Stimulated activated CD4-positive, alpha-beta T cell treated with anti-CD3 and anti-CD28 coated beads, Interleukin-12 subunit alpha, Interleukin-12 subunit beta, amount 100 ng/mL, for 48 hours (primary cell): ENCODE measurements at places on chromosomes 6 and 20.

GRCh38 chr6:151875524-151875923, 68.0 kb downstream of the ESR1 start:
- DNase-seq = no peak

DNA sequence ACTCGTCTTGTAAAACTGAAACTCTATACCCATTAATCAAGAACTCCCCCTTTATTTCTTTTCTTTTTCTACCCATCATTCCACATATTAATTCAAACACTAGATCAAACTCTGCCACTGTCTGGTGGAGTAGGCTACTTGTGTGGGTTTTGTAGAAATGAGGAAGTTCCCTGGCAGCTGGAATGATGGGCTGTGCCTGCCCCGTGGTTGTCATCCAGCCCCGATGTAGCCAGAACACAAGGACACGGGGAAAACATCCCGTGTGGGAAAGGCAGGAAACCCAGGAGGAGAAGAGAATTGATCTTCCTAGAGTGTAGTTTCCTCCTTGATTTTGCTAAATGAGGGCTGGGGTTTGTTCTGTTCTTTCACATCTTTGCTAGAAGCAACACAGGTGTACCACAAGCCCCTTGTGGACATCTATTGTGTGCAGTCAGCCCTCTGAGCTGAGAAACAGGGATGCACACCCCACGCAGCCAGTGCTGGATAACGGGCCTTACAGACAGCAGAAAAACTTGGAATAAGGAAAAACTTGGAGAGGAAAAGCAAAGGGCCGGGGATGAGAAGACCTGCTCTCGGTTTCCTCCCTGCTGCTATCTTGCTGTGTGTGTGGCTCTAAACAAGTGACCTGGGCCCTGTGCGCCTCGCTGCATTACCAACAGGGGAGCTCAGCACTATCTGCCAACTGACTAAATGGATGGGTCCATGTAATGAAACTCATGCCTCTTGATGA, 88.0 kb downstream of the SCML4 start:
- no peak for DNase-seq

GRCh38 chr6:18829272-18829870, 442.2 kb downstream of the RNF144B start:
- DNase-seq = no peak

GRCh38 chr20:37540001-37540400, 12.3 kb upstream of the BLCAP start:
- no peak for DNase-seq

DNA sequence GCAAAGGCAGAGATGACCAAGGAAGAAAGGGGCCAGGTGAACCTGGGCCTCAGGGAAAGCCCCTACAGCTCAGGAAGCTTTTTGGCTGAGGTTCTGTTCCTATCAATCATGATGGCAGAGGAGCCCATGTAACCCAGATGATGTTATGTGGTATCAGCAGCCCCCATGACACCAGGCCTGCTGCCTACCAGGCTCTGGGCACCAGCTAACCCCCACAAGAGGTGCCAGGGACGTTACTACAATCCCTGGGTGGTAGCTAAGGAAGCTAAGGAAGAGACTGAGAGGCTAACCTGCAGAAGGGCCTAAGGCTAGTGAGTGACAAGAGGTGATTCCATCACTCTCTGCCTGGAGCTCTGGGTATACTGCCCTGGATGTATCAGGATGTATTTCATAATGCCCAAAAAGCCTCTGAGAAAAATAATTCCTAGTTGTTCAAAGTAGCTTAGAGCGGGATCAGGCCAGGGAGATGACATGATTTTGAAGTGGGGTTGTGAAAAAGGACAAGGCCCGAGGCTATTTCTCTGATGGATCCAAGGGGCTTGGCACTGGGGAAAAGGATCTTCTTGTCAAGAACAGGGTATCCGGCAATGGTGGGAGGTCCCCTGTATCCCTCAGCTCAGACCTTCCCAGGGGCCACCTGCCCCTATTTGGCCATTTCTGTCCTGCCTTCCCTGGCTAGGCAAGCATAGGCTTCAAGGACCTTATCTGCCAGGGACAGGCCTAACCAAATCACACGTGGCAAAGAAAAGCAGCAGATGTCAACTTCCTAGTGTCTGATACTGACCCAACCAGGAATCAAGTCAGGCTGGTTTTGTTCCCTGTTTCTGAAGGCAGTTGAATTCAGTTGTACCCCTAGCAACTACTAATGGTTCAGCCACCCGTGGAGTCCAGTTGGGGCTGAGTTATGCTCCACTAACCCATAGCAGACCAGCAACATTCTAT, 41.3 kb downstream of the PANK2 start:
- DNase-seq = no peak

- DNase-seq = no peak
Observed at GRCh38 chr20:17648791-17649730, 33.0 kb downstream of the RRBP1 start.

GRCh38 chr6:163200289-163200688, 214.2 kb upstream of the QKI start:
- DNase-seq = no peak

DNA sequence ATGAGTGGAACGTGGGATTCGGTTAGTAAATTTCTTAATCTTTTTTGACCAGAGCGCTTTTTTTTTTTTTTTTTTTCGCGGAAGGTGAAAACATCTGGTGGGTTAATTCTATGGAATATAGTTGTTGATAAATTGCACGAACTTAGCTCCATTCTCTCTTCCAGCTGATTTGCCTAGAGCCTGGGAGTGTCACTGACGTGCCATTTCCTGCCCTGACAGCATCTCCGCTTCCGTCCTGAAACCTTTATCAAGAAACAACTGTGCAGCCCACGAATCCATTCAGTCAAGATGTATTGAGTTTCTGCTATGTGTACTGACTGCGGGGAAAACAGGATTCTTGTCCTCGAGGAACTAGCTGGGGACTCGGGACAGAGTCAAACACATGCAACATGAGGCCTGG, 59.5 kb upstream of the TGM3 start:
- no peak for DNase-seq

GRCh38 chr6:11975353-11975977, 36.6 kb upstream of the HIVEP1 start:
- peak; percentile 4 for DNase-seq

DNA sequence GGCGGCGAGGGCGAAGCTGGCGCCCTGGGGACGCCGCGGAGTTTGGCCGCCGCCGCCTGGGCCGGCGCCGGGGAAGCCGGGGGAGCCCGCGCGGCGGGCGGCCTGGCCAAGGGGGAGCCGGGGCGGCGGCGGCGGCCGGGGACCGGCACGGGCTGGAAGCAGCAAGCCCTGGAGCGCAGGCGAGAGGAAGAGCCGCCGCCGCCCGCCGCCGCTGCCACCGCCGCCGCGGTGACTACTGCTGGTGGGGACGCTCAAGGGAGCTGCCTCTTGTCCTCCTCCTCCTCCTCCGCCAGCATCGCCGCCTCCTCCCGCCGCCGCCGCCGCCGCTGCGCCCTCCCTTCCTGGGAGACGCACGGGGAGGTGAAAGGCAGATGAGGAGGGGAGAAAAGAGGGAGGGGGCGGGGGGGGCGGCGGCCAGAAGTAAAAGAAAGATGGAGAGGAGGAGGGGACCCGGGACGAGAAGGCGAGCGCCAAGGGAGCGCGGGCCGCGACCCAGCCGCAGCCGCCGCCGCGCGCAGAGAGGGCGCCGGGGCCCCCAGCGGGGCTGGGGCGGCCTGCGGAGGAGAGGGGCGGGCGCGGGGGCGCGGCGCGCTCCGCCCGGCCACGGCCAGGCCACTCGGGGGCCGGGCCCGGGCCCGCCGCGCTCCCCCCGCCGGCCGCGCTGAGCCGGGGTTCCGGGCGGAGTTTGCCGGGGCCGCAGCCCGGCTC, 846 bp downstream of the PDE10A start:
- no peak for DNase-seq

DNA sequence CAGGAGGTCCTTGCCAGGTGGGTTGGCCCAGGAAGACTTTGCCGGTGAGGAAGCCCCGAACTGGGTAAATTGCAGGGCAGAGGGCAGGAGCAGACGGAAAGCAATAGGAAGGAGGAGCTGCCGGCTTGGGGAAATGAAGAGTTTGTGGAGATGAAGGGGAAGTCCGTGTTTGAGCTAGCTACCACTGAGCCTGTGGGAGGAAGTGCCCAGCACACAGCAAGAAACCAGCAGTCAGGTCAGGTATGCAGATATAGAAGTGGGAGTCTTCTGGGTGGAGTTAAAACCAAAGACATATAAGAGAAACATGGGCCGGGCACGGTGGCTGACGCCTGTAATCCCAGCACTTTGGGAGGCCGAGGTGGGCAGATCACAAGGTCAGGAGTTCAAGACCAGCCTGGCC, 34.7 kb downstream of the CD24 start:
- DNase-seq = no peak

DNA sequence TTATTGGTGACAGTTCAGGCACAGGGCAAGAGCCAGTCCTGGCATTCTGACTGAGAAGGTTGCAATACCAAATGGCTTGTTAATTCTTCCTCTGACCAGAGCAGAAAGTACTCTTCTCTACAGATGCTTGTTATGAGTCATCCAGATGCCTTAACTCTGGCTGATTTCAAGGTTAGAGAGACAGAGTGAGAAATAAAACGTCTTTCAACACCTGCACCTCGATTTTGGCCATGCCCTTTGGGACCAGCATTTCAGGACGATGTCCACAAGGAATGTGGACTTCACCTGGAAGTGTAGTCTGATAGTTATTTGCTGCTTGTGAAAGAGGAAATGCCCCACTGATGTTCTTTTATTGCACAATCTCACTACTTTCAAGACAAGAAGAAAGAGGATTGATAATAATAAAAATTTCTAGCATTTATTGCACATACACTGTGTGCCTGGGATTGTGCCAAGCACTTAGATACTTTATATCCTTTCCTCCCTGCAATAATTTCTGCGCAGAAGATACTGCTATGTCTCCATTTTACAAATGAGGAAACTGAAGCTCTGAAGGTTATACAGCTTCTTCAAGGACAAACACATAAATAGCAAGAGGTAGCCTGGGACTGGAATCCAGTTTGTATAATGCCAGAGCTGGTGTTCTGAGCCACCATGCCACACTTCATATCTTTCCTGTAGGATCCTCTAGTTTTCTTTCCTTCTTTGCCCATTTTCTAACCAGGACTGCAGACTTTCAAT, 33.5 kb upstream of the MCM3 start:
- DNase-seq = no peak

DNA sequence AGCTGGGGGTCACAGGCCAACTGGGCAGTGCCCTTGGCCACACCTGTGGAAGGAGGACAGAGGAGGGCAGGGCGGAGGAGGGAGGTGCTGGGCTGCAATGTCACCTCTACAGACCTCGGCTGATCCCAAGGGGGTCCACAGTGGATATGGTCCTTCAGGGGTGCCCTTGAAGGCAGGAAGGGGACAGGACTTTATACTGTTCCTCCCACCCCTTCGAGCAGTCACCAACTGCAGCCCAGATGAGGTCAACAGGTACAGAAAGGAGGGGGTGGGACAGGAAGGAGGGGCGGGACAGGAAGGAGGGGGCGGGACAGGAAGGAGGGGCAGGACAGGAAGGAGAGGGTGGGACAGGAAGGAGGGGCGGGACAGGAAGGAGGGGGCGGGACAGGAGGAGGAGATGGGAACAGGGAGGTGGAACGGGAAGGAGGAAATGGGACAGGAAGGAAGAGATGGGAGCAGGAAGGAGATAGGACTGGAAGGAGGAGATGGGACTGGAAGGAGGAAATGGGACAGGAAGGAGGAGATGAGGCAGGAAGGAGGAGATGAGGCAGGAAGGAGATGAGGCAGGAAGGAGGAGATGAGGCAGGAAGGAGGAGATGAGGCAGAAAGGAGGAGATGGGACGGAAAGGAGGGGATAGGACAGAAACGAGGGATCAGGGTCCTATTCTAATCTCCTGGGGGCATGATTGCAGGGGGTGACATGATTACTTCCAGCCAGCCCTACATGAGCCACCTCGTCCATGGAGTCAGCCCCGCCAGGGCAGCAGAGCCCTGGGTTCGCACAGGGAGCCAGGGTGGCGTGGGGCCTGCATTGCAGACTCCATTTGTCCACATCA, 19.4 kb upstream of the MRGBP start:
- DNase-seq = peak; percentile 40

DNA sequence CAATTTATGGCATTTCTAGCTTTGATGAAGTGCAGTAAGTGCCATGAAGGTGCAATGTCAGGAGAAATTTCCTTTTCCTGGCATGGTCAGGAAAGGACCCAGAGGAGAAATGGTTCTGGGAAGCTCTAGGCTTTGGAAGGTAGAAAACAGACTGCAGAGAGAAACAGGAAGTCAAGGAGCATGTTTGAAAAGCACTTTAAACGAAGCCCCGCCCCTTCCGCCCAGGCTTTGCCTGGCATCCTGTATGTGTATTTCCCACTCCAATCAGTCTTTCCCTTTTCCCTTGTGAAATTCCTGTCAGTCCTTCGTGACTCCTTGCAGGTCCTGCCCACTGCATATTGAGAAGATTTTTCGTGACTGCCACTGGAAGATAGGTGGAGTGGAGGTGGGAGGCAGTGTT, 320.9 kb upstream of the SASH1 start:
- DNase-seq = no peak

DNA sequence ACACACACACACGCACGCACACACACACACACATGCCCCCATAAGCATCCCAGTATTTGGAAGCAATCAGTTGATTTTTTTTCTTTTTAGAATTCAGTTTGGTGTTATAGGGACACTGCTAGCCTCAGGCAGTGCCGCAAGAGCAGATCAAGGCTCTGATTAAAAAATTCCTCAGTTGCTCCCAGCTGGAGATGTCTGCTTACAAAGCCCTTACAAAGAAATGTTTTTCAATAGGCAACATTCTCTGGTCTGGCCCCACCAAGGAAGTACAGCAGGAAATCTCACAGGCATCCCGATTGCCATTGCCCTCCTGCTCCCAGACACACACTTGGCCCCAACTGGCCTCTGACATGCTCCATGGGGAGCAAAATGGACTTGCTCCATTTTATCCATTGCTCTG, 22.9 kb upstream of the CD83 start:
- DNase-seq = no peak

- DNase-seq = no peak
Observed at GRCh38 chr6:73058736-73059135, 166.6 kb downstream of the KHDC1L start.

DNA sequence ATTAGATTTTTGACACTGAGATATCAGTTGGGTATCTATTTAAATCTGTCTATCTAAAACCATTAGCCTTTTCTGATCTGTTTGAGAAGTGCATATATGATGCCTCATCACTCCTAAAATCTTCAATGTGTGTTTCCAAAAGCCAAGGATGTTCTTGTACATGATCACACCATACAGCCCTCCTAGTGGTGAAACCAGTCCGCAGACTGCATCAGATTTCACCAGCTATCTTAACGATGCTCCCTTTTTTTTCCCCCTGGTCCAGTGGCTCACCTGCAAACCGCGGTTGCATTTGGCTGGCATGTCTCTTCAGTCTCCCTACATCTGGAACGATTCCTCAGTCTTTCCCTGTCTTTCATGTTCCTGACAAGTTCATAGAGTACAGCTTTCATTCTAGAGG, 4.0 kb downstream of the KIZ start:
- no peak for DNase-seq
